Mucosa of descending colon (tissue), 3 donors: ENCODE measurements at places on chromosomes 12 and 14. TPM values are rescaled to one million over a fixed set of nuclear protein-coding genes. Genes with fewer than 3 reads are reported as not detected.

HCAR3 gene
- not detected for total RNA-seq

PZP gene
- not detected for total RNA-seq

LMO3 gene
- total RNA-seq = 3.6 TPM

ACOT4 gene
- total RNA-seq = 1.6 TPM

ITGB7 gene
- 13.8 TPM for total RNA-seq

LAG3 gene
- 1.8 TPM for total RNA-seq

SDSL gene
- total RNA-seq = 9.4 TPM

PIK3C2G gene
- total RNA-seq = 0.32 TPM
